ENCODE measurements at places on chromosomes 2 and 18.
A peak's percentile ranks its signal among the peaks of the same experiment; 100 is the strongest.

GRCh38 chr2:11799826-11800225 lies 53.4 kb downstream of the LPIN1 start:
- H3K27ac ChIP-seq, result no peak overlapping the region
- no peaks in the 10 kb centered on the region for H3K4me1 ChIP-seq
- H3K36me3 ChIP-seq, result peaks cover 63% of the 10 kb centered on the region
- DNase-seq, result no peak
- no peaks in the 10 kb centered on the region for H3K27me3 ChIP-seq

GRCh38 chr2:231900486-231900942 lies 25.7 kb downstream of the NPPC start:
- no peak for DNase-seq
- H3K27me3 ChIP-seq, result no peaks in the 10 kb centered on the region
- no peaks in the 10 kb centered on the region for H3K4me1 ChIP-seq

DNA sequence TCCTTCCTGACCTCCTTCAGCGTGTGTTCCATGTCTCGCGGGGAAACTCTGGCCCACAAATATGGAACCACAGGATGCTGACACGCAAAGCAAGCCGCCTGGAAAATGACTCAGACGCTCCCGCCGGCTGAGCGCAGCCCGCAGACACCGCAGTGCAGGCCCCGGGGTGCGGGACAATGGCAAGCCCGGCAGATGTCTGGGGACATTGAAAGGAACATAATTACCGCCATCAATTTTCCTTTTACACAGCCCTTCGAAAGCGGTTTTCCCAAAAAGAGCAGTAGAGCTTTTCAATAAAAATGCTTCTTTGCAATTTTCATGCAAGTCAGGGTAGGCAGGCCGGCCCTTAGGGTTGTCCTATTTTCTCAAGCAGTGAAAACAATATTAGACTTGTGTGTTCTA lies 159.2 kb upstream of the SH3BP4 start:
- no peaks in the 10 kb centered on the region for H3K36me3 ChIP-seq
- H3K4me1 ChIP-seq, result no peaks in the 10 kb centered on the region
- H3K27ac ChIP-seq, result no peak overlapping the region

DNA sequence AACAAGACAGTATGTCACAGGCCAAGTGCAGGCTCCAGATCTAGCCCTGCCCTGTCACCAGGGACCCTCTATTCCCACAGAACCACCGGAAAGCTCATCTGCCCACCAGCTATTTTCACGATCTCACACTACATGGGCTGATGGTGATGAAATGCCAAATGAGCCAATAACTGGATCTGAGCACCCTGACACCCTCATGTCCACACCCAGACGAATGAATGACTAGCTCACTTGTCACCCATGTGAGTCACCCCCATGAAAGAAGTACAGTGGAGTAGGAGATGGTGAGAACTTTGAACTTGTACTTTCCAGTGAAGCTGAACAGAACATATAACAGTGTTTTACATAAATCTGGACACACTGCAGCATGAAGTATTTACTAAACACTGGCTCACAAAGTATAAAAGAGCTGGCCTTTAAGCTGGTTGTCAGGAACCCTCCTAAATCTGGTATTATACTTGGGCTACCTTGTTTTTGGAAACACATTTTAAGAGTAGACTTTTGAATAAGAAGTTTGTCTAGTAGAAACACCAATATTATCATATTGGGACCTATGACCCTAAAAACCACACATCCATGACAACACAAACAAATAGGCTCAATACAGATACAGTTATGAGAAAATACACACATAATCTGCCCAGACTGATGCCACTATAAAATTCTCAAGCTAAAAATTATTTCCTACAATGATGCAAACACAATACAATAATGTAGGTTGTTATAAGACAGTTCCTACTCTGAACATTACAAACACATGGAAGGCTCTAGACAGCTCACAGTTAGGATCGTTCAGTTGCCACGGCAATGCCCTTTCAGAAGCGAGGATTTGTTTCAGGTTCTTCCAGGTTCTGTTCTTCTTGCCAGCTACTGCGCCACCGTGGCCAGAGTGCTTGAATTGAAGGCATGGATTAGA lies 19.0 kb downstream of the INO80C start:
- no peaks in the 10 kb centered on the region for H3K4me1 ChIP-seq
- H3K27me3 ChIP-seq, result no peaks in the 10 kb centered on the region
- DNase-seq, result no peak
- no peak overlapping the region for H3K27ac ChIP-seq
- no peaks in the 10 kb centered on the region for H3K36me3 ChIP-seq
- H3K4me3 ChIP-seq, result no peak overlapping the region

GRCh38 chr2:42696987-42697386 lies 66.9 kb downstream of the OXER1 start:
- no peak overlapping the region for H3K4me3 ChIP-seq
- no peaks in the 10 kb centered on the region for H3K36me3 ChIP-seq
- H3K27ac ChIP-seq, result no peak overlapping the region
- DNase-seq, result no peak
- no peaks in the 10 kb centered on the region for H3K27me3 ChIP-seq

- no peak for DNase-seq
- no peak overlapping the region for H3K4me3 ChIP-seq
- peaks cover 7% of the 10 kb centered on the region for H3K4me1 ChIP-seq
- peak overlapping the region; percentile 48 for H3K27ac ChIP-seq
Measured at GRCh38 chr2:120797421-120798221, 62.0 kb downstream of the GLI2 start.

DNA sequence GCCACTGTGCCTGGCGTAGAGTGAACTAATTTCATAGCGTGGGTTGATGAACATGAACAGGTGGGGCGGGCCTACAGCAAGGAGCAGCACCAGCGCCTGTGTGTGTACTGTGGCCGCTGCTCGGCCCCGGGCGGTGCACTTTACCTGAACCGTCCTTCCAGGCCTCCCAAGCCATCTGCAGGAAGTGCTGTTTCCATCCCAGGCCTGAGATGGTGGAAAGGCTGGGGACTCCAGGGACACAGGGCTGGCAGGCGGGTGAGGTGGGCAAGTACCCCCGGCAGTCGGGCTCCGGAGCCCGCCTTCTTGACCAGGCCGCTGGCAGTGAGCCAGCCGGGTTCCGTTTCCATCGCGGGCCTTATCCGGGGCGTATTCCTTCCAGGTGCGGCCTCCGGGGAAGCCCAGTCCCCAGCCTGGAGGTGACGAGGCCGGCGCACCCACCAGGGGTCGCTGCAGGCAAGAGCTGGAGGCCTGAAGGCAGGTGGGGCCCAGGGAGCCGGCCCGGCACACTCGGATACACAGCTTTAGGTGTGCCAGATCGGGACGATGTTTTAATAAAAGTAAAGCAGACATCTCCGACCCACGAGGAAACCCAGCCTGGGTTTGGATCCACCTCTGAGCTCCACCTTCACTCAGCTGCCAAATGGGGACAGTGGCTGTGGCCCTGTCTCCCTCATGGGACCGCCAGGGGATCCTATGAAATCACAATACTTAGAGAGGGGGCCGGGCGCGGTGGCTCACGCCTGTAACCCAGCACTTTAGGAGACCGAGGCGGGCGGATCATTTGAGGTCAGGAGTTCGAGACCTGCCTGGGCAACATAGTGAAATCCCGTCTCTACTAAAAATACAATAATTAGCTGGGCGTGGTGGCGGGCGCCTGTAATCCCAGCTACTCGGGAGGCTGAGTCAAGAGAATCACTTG lies 22.7 kb upstream of the PDIA6 start:
- H3K27me3 ChIP-seq, result no peaks in the 10 kb centered on the region
- no peak for DNase-seq
- H3K4me3 ChIP-seq, result no peak overlapping the region

DNA sequence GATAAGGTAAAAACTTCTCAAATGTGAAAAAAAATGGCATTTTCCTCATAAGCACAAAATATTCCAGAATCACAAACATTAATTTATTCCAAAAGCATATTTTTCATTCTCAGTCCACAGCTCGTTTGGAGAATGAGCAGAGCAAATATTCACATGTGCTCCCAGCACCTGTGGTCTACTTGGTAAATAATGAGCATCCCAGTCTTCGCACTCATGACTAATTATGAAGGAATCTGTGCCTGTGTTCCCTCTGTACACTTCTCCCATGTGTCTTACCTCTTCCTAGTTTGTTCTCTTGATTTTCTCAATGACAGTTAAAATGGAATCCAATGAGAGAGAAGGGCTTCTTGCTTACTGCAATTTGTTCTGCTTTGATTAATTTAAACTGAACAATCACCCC lies 671.0 kb upstream of the SOX11 start:
- H3K27me3 ChIP-seq, result no peaks in the 10 kb centered on the region
- H3K27ac ChIP-seq, result no peak overlapping the region
- H3K36me3 ChIP-seq, result no peaks in the 10 kb centered on the region
- no peak overlapping the region for H3K4me3 ChIP-seq

GRCh38 chr2:223093436-223094241 lies 41.6 kb downstream of the KCNE4 start:
- H3K4me3 ChIP-seq, result peak overlapping the region; percentile 1
- peak overlapping the region; percentile 23 for H3K27ac ChIP-seq
- no peaks in the 10 kb centered on the region for H3K36me3 ChIP-seq
- peak; percentile 77 for DNase-seq

DNA sequence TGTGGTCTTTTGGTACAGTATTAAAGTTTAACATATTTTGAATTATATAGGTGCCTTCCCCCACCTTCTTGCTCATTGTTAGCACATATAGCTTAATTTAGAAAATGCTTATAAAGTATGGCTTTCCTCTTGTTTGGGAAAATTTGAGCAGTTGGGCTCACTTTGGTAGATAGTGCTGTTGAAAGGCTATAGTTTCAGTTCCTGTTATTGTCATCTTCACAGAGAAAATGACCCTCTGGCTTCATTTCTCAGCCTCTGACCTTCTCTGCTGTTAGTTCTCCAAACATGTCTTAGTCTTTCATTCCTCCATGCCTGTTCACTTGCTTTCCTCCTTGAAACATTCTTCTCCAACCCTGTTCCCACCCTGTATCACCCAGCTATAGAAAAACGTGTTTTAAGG lies 200.6 kb downstream of the WDR7 start:
- H3K4me3 ChIP-seq, result no peak overlapping the region
- no peak for DNase-seq
- peaks cover 3% of the 10 kb centered on the region for H3K36me3 ChIP-seq
- no peak overlapping the region for H3K27ac ChIP-seq
- H3K4me1 ChIP-seq, result no peaks in the 10 kb centered on the region

DNA sequence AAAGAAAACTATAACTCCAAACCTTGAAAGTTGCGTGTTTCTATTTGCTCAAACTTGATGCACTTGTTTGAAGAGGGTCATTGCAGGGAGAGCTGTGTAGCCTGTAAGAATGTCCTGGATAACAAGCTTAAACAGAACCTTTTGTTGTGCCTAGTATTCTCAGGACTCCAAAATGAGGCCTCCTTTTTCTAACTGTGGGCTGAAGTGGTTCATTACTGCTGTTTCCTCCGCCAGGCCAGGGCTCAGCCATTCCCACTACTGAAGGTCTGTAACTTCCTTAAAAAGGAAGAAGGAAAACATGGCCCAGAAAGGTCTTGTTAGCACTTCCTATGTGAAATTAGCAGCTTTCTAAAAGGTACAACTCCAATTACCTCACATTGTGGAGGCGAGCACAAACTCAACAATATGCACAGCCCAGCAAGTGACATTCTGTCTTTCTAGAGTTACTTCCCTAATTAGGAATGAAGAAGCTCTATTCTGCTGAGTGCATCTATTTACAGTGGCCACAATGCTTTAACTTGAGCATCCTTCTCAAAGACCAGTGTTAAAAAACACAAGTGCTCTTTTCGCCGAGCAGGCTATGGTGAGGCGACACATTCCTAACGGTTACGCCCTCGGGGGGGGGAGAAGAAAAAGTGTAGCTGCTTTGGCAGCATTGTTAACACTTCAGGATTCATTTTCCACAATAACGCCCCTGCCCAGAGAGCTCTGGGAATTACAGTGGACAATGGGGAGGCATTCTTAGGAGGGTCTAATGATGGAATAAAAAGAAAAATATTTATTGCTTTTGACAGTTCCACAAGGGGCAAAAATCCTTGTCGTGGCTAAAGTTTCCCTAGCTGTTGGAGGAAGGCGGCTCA lies 136.9 kb upstream of the SIX3 start:
- no peak overlapping the region for H3K4me3 ChIP-seq
- H3K27ac ChIP-seq, result no peak overlapping the region
- no peaks in the 10 kb centered on the region for H3K4me1 ChIP-seq
- DNase-seq, result no peak
- peaks cover 7% of the 10 kb centered on the region for H3K27me3 ChIP-seq

GRCh38 chr18:66553824-66554223 lies 50.1 kb downstream of the CDH19 start:
- no peaks in the 10 kb centered on the region for H3K4me1 ChIP-seq
- DNase-seq, result no peak
- H3K4me3 ChIP-seq, result no peak overlapping the region

GRCh38 chr18:75391279-75392225 lies 36.0 kb downstream of the SMIM21 start:
- H3K4me3 ChIP-seq, result no peak overlapping the region
- H3K36me3 ChIP-seq, result no peaks in the 10 kb centered on the region
- H3K27me3 ChIP-seq, result no peaks in the 10 kb centered on the region
- H3K4me1 ChIP-seq, result no peaks in the 10 kb centered on the region
- DNase-seq, result no peak

- H3K4me1 ChIP-seq, result no peaks in the 10 kb centered on the region
- no peaks in the 10 kb centered on the region for H3K36me3 ChIP-seq
- no peaks in the 10 kb centered on the region for H3K27me3 ChIP-seq
- no peak for DNase-seq
- H3K4me3 ChIP-seq, result no peak overlapping the region
- no peak overlapping the region for H3K27ac ChIP-seq
Measured at GRCh38 chr2:3857576-3857975, 154.2 kb downstream of the DCDC2C start.

GRCh38 chr2:75022516-75022915 lies 64.1 kb downstream of the POLE4 start:
- H3K27ac ChIP-seq, result no peak overlapping the region
- no peak overlapping the region for H3K4me3 ChIP-seq
- no peaks in the 10 kb centered on the region for H3K36me3 ChIP-seq

DNA sequence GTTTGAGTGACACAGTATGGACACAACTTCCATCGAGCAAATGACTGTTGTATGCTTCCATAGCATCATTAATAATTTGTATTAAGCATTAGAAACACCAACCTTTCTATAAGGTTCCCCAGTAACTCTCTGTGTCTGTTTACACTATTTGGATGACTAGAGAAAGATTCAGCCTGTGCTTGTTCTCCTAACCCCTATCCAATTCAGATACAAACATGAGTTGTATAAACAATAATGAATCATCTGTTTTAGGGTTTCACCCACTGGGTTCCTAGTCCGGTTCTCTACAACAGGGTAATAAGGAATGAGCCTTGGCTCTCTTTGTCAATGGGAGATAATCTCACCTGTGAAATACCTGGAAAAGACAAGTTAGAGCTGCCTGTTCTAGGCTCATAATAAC lies 894.1 kb upstream of the PIK3C3 start:
- H3K27ac ChIP-seq, result no peak overlapping the region
- no peak overlapping the region for H3K4me3 ChIP-seq
- H3K36me3 ChIP-seq, result no peaks in the 10 kb centered on the region
- H3K4me1 ChIP-seq, result no peaks in the 10 kb centered on the region
- DNase-seq, result no peak

DNA sequence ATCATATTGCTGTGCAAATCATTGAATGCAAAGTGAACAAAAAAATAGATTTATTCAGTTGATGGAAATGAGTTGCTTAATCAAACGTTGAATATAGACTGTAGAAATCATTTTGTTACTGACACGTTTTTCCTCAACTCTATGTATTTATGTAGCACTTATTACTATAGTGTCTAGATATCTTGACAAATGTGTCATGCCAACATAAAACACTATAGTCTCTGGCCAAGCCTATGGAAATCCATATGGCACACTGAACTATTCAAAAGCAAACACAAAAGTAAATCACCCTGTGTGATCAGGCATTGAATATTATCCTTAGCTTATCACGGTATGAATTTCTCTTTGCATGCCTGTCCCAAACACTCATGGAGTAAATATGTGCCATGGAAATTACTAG lies 131.3 kb downstream of the ZNF804A start:
- no peak overlapping the region for H3K4me3 ChIP-seq
- DNase-seq, result no peak
- H3K4me1 ChIP-seq, result no peaks in the 10 kb centered on the region
- no peak overlapping the region for H3K27ac ChIP-seq

Measured in ascending aorta (tissue), 2 donors.